ENCODE measurements at places on chromosomes 2 and 18.

GRCh38 chr2:233409286-233409991 is 55.1 kb downstream of the DGKD start:
- peak; percentile 83 for DNase-seq

DNA sequence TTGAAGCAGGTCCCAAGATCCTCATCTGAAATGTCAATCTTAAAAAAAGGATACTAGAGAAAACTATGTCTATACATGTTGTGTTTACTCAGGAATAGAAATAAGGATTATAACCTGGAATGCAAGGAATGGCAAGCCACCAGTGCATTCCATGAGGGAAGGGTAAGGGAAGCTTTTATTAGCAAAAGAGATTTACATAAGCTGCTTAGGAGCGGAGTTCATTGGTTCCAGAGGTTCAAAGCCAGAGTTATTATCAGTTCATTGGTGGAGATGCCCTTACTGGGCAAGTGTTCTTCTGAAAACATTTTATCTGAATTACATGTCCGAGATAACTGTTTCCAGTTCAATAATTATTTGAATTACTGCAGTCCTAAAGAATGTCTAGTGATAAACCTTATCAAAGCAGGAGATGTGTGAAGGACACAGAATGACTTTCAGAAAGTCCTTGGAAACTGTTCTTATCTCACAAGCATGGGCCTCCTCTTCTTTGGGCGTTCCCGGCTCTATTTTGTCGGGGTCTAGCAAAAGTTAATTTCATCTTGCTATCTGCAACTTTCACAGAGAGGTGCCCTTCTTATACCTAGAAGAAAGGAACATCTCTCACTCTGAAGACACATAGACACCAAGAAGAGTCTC is 23.5 kb downstream of the COMMD1 start:
- no peak for DNase-seq

GRCh38 chr2:204197336-204198005 is 260.9 kb downstream of the ICOS start:
- no peak for DNase-seq

DNA sequence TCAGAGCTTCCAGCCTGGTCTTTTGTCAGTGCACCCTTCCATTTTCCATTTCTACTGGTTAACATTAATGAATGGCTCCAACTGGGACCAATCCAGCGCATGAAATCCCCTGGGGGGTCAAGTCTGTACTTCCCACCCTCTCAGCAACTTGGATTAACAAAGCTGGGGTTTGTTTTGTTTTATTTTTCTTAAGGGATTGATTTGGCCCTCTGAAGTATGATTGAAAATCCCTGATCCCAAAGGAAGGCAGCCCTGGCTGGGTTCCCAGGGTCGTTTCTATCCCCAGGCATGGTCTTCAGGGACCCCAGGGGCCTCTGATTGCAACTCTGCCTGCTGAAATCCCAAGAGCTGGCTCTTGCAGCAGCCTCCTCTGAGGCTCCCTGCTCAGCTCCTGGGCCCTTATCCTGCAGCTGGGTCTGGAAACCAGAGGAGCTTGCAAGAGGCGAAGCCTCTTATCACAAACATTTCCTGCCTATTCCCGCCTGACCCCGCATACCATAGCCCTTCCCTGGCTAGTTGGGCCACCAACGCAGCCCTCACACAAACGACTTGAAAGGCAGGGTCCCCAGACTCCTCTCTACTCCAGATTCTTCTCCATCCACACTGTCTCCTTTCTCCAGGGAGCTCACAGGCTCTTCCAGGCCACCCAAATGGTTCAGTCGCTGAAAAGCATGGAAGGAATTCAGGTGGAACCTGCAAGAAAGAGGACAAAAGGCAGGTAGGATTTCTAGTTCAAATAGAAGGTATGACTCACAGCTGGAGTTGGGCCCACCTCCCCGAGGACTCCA is 109.7 kb upstream of the PKDCC start:
- DNase-seq: no peak

GRCh38 chr2:145987793-145988192 is 1467.9 kb upstream of the ZEB2 start:
- no peak for DNase-seq

Data from CD4-positive, alpha-beta T cell treated with Interleukin-2 at 100 ng/mL for 4 hours (primary cell).